CD4-positive, alpha-beta T cell treated with Interleukin-15 for 4 hours (primary cell): ENCODE measurements at places on chromosomes 11 and 22.
A peak's percentile ranks its signal among the peaks of the same experiment; 100 is the strongest.

DNA sequence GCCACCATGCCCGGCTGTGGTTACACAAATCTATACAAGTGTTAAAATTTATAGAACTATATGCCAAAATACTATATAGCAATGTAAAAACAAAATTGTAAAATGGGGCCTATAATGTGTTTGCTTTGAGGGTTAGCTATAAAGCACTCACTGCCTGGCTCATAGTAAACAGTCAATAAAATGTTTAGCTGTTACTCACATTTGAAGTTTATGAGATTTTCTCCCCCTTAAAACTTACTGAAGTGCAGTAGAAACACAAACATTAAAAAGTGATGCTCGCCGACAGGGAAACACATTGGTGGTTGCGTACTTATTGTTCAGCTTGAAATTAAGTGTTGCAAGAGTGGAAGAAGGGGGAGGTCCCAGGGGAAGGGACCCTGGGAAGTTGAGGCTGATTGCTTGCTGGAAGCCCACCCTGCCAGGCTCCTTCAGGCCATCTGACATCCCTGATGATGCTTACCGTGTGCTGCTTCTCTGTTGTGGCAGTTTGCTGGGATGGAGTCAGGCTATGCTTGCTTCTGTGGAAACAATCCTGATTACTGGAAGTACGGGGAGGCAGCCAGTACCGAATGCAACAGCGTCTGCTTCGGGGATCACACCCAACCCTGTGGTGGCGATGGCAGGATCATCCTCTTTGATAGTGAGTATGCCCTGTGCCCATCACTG is 52.1 kb downstream of the KREMEN1 start:
- no peak for DNase-seq

DNA sequence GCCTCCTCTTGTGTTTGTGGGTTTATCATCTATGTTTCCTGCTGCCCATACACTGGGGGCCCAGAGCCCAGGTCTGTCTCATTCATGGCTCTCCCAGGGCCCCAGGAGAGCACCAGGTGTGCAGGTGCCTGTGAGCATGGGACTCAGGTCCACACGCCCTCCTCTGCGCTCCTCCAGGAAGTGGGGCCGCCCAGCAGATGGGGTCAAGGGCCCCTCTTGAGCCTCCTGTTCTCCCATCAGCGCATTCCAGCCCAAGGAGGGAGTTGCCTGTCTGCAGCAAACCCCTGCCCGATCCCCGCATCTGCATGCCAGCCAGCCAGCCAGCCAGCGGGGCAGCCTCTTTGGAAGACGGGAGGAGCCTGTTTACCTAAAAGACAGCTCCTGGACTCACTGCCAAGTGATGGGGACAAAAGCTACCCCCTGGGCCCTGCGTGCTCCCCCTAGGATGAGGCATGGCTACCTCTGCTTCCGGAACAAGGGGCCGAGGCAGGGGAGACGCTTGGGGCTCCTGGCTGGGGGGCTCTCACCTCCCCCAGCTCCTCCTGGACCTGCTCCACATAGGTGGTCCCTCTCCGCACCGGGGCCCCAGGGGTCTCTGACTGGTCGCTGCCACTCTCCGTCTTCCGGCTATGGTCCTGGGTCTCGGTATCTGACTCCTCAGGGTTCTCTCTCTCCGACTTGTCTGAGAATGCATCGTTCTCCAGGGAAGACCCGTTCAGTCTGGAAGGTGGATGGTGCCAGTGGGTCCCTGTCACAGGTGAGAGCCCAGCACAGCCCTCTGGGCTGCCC is 49.7 kb upstream of the CARS1 start:
- DNase-seq, result no peak

DNA sequence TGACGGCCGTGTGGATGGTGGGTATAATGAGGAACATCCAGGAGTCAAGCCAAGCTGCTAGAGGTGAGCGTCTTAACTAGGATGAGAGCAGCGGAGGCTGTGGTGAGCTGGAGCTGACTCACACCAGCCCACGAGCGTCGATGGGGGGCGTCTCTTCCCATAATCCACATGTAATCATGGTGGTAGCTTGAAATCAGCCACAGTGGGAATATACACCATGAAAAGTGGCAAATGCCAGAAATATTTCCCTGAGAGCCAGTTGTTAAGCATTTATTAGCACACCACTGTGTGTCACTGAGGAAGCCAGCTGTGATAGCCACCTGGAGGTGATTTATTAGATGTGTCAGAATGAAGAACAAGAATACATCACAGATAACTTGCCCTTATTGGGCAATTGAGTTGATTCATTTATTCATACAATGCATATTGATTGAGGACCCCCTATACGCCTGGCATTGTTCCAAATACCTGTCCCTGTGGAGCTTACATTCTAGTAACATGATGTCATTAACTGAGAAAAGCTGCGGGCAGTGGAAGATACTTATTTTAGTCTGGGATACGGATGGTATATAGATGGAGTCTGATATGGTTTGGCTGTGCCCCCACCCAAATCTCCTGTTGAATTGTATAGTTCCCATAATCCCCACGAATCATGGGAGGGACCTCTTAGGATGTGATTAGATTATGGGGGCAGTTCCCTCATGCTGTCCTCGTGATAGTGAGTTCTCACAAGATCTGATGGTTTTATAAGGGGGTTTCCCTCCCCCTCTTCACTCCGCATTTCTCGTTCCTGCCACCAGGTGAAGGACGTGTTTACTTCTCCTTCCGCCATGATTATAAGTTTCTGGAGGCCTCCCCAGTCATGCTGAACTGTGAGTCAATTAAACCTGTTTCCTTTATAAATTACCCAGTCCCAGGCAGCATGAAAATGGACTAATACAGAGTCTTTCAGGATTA is 473.4 kb downstream of the METTL15 start:
- no peak for DNase-seq

DNA sequence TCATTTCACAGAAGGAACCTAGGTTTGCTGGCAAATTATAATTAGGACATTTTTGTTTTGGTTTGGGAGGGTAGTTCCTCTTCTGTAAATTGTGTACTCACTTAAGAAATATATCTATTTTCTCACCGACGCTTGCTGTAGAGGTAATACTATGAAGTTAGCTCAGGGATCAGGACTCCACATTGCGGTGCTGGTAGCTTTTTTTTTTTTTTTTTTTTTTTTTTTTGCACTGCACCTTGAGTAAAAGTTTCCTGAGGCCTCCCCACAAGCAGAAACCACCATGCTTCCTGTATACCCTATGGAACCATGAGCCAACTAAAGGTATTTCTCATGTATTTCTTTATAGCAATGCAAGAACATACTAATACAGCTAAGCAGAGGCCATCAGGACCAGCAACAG is 14.7 kb downstream of the UBTFL1 start:
- no peak for DNase-seq

DNA sequence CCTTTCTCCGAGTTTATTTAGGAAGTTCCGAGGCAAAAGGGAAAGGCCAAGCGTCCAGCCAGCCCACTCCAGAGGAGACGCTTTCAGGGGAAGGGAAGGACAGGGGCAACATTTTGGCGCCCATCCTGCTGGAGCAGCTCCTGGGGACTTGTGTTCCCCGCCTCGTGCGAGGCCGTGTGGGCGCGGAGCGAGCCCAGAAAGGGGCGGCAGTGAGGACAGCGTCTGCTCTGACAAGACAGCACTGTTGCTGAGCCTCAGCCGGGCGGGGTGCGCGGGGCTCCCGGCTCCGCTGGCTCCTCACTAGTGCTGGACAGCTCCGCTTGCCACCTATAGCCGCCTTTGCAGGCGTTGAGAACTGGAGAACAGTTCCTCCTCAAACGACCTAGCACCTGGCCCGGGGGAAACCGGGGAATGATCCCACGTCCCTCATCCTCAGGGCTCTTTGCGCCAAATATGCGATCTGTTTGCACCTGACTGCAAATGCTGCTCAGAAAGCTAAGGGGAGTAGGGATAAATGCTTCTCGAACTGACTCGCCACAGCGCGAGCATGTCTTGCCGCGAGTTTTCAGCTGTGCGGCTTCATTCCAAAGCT is 722 bp upstream of the GUCY1A2 start:
- no peak for DNase-seq

- DNase-seq, result peak; percentile 75
These were observed 1.7 kb downstream of the PHF21A start for GRCh38 chr11:46119352-46120216.

DNA sequence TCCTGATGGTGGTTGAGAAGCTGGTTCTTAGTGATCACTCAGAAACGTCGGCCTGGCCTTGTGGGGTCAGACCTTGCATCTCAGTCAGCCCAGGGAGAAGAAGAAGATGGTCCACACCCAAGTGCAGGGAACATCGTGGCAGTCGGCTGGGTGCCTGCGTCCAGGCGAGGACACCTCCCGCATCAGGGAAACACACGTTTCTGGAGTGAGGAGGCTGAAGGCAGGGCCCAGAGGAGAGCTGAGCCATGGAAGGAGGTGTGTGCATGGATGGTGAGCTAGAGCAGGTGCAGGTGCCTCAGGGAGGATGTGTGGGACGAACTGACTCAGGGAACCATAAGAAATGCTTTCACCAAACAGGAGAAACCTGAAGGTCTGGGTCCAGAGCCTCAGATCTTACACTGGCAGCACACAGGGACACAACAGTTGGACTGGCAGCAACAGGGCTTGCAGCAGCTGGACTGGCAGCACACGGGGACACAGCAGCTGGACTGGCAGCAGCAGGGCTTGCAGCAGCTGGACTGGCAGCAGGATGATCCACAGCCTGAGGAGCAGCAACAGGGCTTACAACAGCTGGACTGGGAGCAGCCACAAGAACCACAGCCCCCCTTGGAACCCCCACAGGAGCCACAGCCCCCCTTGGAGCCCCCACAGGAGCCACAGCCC is 632 bp downstream of the KRTAP5-2 start:
- DNase-seq, result no peak

GRCh38 chr11:2211113-2211971 is 39.7 kb upstream of the TH start:
- no peak for DNase-seq

DNA sequence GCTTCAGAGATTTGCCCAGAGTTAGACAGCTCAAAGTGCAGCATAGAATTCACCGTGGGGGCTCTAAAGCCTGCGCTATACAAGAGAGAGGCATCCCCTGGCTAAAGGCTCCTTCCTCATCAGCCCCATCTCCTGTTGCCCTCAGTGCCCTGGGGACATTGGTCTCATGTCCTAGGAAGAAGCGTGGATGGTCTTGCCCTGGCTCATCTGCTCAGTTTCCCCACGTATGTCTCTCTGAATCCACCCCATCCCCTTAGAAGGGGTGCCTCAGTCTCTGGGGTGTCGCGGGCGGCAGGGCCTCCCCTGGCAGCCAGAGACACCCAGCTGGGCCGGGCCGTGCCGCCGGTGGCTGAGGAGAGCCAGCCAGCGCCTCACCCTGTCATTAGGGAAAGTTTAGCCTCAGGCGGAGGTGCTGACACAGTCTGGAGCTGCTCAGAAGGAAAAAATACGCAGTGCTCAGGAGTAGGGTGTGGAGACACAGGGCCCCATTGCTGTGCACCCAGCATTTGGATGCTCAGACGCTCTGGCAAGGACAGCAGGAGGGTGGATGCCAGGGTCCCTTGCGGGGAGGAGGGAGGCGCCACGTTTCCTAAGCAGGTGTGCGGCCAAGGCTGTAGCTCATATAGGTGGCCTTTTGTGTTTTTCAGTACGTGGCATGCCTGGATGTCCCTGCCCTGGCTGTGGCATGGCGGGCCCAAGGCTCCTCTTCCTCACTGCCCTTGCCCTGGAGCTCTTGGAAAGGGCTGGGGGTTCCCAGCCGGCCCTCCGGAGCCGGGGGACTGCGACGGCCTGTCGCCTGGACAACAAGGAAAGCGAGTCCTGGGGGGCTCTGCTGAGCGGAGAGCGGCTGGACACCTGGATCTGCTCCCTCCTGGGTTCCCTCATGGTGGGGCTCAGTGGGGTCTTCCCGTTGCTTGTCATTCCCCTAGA is 1.3 kb downstream of the SLC39A13 start:
- no peak for DNase-seq

- DNase-seq, result peak; percentile 21
These were observed 16.0 kb downstream of the USH1C start for GRCh38 chr11:17528181-17528691.

GRCh38 chr11:75668451-75669297 is at the start of gene MAP6:
Gene MAP6 (minus strand): TSS chr11:75669038. CDS start chr11:75668369, 669 bp downstream.
- DNase-seq, result no peak

DNA sequence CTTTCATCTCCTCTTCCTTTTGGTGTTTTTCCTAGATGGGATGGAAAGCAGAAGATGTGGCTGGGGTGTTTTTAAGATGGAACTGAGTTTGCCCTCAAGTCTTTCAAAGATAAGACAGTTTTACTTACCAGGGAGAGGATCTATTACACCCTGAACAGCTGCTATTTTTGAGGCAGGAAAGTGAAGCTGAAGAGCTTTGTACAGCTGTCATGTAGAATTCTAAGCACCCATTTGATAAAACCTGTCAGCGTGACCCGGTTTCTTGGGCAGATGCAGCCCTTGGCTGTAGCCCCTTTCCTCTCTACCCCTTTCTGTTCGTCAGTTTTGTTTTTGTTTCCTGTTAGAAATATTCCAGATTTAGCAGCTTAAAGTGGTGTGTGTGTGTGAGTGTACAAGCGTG is 35.2 kb downstream of the FAT3 start:
- DNase-seq, result no peak

DNA sequence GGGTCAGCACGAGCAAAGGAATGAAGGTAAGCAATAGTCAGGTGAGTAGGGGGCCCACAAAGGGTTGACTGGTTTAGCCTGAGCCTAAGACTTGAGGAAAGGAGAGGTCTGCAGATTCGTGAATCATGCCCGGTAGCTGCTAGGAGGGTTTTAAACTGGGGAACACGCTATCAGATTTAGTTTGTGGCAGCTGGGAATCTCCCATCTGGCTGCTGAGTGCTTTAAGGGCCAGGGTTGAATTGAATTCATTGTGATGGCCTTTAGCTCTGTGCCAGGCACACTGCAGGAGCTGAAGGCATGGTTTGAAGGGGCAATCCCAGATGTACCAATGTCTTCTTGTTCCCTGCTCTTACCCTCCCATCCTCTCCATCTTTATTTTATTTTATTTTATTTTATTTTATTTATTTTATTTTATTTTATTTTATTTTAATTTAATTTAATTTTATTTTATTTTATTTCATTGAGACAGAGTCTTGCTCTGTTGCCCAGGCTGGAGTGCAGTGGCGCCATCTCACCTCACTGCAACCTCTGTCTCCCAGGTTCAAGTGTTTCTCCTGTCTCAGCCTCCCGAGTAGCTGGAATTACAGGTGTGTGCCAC is 1.9 kb upstream of the NECTIN1 start:
- DNase-seq, result no peak
